ENCODE measurements at places on chromosomes 6 and 20. TPM values are rescaled to one million over a fixed set of nuclear protein-coding genes. Genes with fewer than 3 reads are reported as not detected.

GRCh38 chr6:130970839-130971410, 92.1 kb downstream of the EPB41L2 start:
- no peak for DNase-seq
- no peak overlapping the region for H3K4me3 ChIP-seq

- H3K4me3 ChIP-seq: no peak overlapping the region
- H3K27me3 ChIP-seq: peaks cover 29% of the 10 kb centered on the region
- no peak overlapping the region for H3K27ac ChIP-seq
- no peaks in the 10 kb centered on the region for H3K4me1 ChIP-seq
- no peaks in the 10 kb centered on the region for H3K36me3 ChIP-seq
Measured at GRCh38 chr6:124956018-124956417, 6.2 kb upstream of the RNF217 start.

DNA sequence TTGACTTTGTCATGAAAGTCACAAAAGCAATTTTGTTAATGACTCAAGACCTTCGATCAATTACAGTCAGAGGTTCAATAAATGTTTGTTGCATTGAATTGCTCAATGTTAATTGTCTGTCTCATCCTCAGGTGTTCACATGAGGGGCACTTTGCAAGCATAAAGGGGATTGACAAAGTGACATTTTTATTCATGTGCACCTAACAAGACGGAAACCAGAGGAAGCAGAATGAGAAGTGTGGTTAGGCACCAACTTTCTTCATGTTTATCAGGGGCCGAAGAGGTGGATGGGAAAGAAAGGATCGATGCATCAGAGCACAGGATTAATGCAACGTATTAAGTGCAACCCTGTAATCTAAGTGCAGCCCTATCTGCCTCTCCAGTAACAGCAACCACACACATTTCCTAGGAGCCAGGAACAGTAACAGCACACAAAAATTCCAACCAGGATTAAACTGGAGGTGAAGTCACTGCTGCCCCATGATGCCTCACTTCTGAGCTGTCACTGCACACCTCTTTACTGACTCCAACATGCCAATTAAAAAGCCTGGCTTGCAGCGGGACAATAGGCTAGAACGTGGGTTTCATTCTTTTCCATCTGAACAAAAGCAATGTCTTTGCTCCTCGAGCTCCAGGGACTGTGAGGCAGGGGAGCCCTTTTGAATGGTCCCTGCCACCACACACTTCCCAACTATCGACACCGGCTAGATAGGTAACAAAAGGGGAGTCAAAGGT, 262.7 kb downstream of the CD83 start:
- H3K36me3 ChIP-seq: peaks cover 2% of the 10 kb centered on the region
- H3K27ac ChIP-seq: no peak overlapping the region
- H3K27me3 ChIP-seq: peaks cover 2% of the 10 kb centered on the region
- H3K4me3 ChIP-seq: no peak overlapping the region

DNA sequence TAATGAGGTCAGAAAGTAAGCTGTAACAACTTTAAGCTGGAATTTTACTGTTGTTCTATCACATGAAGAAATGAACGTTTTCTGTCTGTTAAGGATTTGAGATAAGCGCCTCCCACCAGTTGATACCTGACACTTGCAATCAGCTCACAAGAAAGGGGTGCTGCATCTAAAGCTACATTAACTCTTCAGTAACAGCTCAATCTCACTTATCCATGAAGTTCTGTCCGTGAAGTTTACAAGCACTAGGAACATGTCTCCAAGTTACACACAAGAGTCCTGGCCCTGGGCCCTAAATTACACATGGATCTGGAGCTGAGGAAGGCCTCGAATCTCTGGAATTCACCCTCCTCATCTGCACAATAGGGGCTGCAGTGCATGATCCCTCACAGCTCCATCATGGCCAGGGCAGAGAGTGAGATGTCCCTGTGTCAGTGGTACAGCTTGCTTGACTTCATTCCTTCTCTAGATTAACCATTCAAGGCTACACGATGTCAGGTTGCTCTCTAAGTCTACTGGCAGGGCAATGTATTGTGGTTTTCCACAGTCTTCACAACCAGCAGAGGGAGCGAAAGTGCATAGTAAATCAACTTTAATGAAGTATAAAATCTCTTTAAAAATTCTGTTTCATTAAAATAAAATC, 182.4 kb upstream of the MCHR2 start:
- H3K36me3 ChIP-seq: no peaks in the 10 kb centered on the region
- H3K4me3 ChIP-seq: no peak overlapping the region
- no peak for DNase-seq
- H3K4me1 ChIP-seq: no peaks in the 10 kb centered on the region
- H3K27me3 ChIP-seq: peaks cover 2% of the 10 kb centered on the region

DNA sequence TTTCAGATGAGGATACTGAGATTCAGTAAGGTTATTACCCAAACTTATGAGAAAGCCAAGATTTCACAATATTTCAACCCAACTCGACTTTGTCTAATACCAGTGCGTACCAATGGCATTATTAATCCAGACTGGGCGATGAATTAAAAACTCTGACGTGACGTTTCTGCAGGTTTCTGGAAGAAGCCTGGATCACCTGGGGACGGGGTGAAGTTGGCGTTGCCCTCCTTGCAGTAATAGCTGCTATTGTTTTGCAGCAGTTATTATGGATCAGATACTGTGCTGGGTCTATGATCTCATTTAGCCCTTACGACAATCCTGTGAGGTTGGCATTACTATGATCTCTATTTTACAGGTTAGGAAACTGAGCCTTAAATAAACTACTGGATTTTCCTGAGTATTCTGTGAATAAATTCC, 569 bp upstream of the CDC5L start:
- H3K4me3 ChIP-seq: peak overlapping the region; percentile 98
- H3K27me3 ChIP-seq: peaks cover 19% of the 10 kb centered on the region
- peak; percentile 64 for DNase-seq
- peak overlapping the region; percentile 98 for H3K27ac ChIP-seq

DNA sequence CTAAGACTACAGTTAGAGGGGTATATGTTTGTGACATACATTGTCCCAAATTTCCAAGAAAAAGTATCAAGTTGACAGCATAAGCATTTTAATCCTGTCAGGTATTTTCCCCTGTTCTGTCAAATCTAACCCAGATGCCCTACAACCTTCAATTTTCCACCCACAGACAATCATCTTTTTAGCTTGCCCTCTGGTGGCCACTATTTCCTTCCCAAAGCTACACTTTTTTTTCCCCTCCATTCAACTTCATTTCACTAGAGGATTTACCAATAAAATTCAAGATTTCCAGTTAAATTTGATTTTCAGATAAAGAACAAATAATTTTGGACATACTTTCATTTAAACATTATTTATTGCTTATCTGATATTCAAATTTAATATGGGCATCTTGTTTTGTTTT, 286.6 kb downstream of the TENT5A start:
- no peaks in the 10 kb centered on the region for H3K27me3 ChIP-seq
- H3K27ac ChIP-seq: no peak overlapping the region
- H3K4me3 ChIP-seq: no peak overlapping the region
- no peaks in the 10 kb centered on the region for H3K4me1 ChIP-seq
- H3K36me3 ChIP-seq: no peaks in the 10 kb centered on the region

DNA sequence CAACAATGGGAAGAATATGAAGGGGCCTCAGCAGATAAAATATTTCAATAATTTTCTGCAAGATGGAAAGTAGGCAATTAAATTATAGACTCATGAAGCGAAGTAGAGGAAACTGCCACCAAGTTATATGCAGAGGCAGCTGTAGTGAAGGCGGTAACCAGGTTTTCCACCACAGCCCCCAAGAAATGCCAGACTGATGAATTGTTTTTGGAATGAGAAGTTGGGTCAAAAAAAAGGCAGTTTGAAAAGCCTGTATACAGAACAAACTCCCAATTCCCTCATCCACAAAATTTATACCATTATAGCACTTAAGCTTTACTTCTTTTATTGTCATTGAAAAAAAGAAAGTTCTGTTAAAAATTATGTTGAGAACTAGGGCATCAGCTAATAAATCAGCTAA, 45.3 kb downstream of the ELOVL4 start:
- no peak for DNase-seq
- no peaks in the 10 kb centered on the region for H3K36me3 ChIP-seq
- no peaks in the 10 kb centered on the region for H3K4me1 ChIP-seq
- peaks cover 6% of the 10 kb centered on the region for H3K27me3 ChIP-seq

- H3K36me3 ChIP-seq: no peaks in the 10 kb centered on the region
- no peak overlapping the region for H3K27ac ChIP-seq
- H3K27me3 ChIP-seq: peaks cover 10% of the 10 kb centered on the region
Measured at GRCh38 chr6:136343700-136344099, 54.1 kb upstream of the BCLAF1 start.

DNA sequence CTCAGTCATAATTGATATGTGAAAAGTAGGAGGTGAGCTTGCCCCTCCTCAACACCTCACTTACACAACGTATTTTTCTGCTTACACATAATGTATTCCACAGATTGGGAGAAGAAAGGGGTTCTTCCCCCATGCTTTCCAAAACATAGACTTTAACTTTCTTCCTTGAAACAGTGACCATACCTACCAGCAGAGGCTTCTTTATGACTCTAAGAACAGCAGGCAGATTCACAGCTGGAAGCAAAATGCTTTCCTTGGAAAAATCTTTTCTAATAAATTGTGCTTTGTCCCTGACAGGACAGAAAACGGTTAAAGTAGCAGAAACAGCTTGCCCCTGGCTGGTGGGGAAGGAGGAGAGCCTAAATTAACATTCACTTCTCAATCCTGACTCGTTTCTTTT, 629.1 kb upstream of the IMPG1 start:
- H3K27me3 ChIP-seq: no peaks in the 10 kb centered on the region
- H3K4me3 ChIP-seq: no peak overlapping the region
- H3K4me1 ChIP-seq: no peaks in the 10 kb centered on the region
- no peak overlapping the region for H3K27ac ChIP-seq
- no peak for DNase-seq
- H3K36me3 ChIP-seq: no peaks in the 10 kb centered on the region

DNA sequence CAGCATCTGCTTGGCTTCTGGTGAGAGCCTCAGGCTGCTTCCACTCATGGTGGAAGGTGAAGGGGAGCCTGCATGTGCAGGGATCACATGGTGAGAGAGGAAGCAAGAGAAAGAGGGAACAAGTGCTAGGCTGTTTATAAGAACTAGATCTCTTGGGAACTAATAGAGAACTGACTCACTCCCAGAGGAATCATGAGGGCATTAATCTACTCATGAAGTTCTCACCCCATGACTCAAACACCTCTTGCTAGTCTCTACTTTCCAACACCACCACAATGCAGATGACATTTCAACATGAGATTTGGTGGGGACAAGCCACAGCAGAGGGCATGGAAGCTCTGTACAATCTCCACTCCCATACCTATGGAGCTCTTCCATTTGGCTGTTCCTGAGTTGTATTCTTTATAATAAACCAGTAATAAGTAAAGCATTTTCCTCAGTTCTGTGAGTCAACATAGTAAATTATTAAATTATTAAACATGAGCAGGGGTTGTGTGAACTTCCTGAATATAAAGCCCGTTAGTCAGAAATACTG, 524.1 kb upstream of the NRSN1 start:
- H3K4me3 ChIP-seq: no peak overlapping the region
- no peaks in the 10 kb centered on the region for H3K27me3 ChIP-seq
- H3K27ac ChIP-seq: no peak overlapping the region
- no peaks in the 10 kb centered on the region for H3K36me3 ChIP-seq
- no peaks in the 10 kb centered on the region for H3K4me1 ChIP-seq
- peak; percentile 0 for DNase-seq

GRCh38 chr6:38153798-38154345, 334.3 kb downstream of the ZFAND3 start:
- H3K27me3 ChIP-seq: no peaks in the 10 kb centered on the region
- H3K4me3 ChIP-seq: no peak overlapping the region
- DNase-seq: no peak
- no peaks in the 10 kb centered on the region for H3K4me1 ChIP-seq
- no peaks in the 10 kb centered on the region for H3K36me3 ChIP-seq
- no peak overlapping the region for H3K27ac ChIP-seq

- H3K27ac ChIP-seq: no peak overlapping the region
- no peak overlapping the region for H3K4me3 ChIP-seq
- no peaks in the 10 kb centered on the region for H3K27me3 ChIP-seq
- peaks cover 19% of the 10 kb centered on the region for H3K36me3 ChIP-seq
- DNase-seq: no peak
- H3K4me1 ChIP-seq: peaks cover 36% of the 10 kb centered on the region
Measured at GRCh38 chr20:32520927-32521203, 64.3 kb downstream of the NOL4L start.

DNA sequence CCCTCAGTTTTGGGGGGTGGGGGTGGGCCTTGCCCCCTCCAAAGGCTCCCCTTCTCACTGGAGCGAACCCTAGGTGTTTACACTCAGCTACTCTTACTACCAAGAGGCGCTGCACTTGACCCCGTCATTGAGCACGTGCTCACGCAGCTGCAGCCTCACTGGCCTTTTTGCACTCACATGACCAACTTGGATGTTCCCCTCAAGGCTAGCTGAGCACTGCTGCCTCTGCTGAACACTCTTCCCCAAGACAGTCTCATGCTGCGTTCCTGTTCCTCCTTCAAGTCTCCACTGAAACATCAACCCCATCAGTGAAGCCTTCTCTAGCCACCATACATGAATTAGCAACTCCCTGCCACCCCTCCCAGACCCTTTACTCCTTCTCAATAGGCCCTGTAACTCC, 4.0 kb downstream of the SOD2 start:
- DNase-seq: no peak
- no peak overlapping the region for H3K4me3 ChIP-seq
- H3K4me1 ChIP-seq: peaks cover 44% of the 10 kb centered on the region
- H3K36me3 ChIP-seq: peaks cover 45% of the 10 kb centered on the region
- H3K27ac ChIP-seq: peak overlapping the region; percentile 23

Gene RAB32
- 0.89 TPM for total RNA-seq

Gene SALL4
- 0.28 TPM for total RNA-seq

Gene SCRT2
- total RNA-seq: not detected

Gene FANCE
- total RNA-seq: 22.1 TPM

Gene NKAPL
- not detected for total RNA-seq

Measured in activated CD4-positive, alpha-beta T cell treated with anti-CD3 and anti-CD28 coated beads, Interleukin-2, amount 10 ng/mL, durations not matched to agents 24 days and 14 days (primary cell).